Fibroblast of skin of right quadriceps (primary cell): ENCODE measurements at places on chromosomes 13 and 19.

GRCh38 chr13:84445776-84446175 lies 563.5 kb upstream of the SLITRK1 start:
- peak; percentile 77 for DNase-seq

GRCh38 chr19:32176591-32176990 lies 168.8 kb upstream of the ZNF507 start:
- no peak for DNase-seq

- no peak for DNase-seq
These were observed 8.2 kb upstream of the LRCH1 start for GRCh38 chr13:46544811-46545210.

- no peak for DNase-seq
These were observed 1214.1 kb downstream of the DIAPH3 start for GRCh38 chr13:58949646-58950045.

DNA sequence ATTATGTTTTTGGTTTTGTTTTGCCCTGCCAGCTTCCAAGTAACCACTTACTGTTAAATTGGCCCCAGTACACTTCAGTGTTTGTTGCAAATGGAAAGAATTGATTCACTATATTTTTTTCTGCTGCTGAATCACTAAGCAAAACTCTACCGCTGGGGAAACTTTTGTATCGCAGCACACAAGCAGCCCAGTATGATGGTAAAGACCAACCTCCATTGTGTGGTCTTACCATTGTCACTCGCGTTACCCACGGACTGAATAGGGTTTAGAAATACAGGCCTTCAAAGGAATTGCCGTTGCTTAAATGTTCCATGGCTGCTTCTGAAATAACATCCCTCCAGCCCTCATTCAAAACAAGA lies 7.9 kb downstream of the SPATA13 start:
- no peak for DNase-seq

DNA sequence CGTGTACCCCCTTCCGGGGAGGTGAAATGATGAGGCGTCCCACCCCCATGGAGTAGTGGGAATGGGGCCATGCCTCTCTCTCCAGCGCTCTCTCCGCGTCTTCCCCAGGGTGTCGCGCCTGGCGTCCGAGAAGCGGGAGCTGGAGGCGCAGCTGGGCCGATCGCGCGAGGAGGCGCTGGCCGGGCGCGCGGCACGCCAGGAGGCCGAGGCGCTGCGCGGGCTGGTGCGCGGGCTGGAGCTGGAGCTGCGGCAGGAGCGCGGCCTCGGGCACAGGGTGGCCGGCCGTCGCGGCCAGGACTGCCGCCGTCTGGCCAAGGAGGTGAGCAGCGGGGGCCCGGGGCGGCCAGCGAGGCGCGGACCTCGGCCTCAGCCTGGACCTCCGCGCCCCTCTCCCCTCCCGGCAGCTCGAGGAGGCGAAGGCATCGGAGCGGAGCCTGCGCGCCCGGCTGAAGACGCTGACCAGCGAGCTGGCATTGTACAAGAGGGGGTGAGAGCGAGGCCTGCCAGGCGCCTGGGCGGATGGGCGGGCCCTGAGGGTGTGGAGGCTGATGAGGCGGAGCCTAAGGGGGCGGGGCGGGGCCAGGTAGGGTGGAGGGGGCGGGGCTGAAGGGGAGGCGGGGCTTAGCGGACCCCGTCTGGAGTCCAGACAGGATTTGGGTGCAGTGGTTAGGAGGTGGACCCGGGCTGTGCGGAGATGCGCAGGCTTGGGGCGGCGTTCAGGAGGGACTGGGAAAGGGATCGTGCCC lies 7.7 kb downstream of the PGLYRP1 start:
- no peak for DNase-seq

- no peak for DNase-seq
These were observed 11.5 kb downstream of the THOP1 start for GRCh38 chr19:2796659-2797266.
